NCI-H1105 treated with DMSO at 0.1 percent for 48 hours (cell line): ENCODE measurements at places on chromosomes 1 and 21.
A peak's percentile ranks its signal among the peaks of the same experiment; 100 is the strongest.

DNA sequence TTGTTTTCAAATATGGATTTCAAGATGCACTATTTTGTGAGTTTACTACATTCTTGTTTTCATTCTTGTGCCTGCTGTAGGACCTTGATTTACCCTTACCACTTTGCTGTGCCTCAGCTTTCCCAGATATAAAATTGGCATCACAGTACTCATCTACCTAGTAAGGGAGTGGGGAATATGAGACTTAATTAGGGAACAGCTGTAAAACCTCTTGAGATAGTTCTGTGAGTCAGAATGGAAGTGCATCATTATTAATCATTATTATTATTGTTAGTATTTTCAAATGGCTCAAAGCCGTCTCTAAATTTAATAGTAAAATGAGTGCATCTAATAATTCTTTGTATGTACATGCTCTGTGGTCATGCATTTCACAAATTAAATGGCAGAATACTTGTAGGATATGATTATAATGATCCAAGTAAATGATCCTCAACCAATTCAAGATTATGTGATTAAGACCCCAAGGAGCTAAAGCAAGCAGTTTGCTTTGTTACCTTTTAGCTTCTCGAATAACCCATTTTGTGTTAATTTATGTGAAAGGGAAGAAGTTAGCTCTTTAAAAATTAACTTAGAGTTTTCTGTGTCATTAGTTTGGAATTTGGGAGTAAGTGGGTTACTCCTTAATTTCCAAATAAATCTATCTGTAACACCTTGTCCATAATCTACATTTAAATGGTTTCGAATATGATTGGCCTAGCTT is 155.4 kb downstream of the NFIA start:
- DNase-seq: peak; percentile 63

DNA sequence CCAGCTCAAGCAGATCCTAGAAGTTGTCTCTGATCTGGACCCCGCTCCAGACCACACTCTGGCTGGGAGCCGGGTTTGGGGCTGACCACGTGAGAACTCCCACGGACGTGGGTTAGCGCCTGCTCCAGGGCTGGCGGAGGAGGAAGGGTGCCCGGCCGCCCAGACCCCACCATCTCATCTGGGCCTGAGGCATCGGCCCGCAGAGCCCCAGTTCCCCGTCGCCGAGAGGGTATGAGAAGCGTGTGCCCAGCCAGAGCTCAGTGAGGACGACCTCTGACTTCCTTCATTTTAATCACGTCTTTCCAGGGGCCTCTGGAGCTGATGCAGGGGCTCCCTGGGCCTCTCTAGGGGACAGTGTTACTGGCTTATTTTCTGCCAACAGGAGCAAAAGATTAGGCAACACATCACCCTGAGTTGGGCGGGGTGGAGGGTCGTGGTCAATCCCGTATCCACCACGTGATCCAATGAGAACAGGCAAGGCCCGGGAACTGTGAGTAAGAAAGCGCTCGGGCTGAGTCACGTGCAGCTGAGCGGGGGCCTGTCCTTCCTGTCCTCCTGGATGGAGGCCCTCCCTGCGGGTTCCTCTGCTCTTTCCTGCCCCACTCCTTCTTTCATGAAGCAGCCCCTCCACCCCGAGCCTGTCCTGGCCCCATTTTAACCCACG is 81.1 kb downstream of the SIK1 start:
- no peak for DNase-seq

- DNase-seq: no peak
Observed at GRCh38 chr1:214143006-214143992, 137.7 kb upstream of the SMYD2 start.

DNA sequence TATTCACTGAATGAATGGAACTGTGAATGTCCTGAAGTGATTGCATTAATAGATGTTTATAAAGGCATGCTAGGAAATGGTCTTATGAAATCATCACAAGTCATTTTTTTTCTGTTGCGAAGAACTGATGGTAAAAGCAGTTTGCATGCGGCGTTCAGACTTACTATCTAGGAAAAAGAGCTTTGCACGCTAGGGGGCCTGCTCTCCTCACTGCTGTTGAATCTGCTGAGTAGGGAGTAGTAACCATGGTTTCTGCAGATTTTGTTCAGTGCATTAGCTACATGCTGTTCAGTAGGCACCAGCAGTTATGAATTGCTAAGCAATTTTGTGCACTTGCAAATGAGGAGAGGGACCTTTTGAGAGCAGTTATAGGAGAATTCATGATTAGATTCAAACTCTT is 57.9 kb downstream of the CENPF start:
- DNase-seq: peak; percentile 17

GRCh38 chr1:218426343-218426657 is 81.2 kb downstream of the TGFB2 start:
- DNase-seq: peak; percentile 25

DNA sequence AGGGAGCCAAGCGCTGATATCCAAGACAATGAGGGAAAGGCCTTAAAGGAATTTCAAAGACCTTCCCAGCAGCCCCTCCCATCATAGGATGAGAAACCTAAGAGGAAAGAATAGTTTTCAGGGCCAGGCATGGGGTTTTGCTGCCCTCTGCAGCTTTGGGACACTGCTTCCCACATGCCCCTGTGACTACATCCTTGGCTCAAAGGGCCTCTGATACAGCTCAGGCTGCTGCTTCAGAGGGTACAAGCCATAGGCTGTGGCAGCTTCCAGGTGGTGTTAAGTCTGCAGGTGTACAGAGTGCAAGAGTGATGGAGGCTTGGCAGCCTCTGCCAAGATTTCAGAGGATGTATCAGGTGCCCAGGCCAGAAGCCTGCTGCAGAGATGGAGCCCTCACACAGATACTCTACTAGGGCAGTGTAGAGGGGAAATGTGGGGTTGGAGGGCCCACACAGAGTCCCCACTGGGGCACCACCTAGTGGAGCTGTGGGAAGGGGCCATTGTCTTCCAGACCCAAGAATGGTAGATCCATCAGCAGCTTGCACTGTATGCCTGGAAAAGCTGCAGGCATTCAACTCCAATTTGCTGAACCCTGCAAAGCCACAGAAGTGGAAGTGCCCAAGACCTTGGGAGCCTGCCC is 125.8 kb downstream of the SLC45A1 start:
- no peak for DNase-seq

DNA sequence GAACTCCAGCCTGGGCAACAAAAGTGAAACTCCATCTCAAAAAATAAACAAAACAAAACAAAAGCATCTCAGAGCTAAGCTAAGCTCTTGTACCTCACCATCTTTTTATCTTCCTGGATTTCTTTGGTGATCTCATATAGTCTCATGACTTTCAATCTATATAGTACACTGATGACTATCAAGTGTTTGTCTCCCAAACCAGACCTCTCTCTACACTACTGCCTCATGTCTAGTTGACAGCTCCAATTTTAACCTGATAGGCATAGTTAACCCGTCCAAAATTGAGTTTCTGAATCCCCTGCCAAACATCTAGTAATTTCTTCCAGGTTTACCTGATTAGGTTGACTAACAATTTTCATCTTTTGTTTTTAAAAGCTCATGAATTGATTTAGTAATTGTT is 151.7 kb downstream of the COP1 start:
- no peak for DNase-seq

DNA sequence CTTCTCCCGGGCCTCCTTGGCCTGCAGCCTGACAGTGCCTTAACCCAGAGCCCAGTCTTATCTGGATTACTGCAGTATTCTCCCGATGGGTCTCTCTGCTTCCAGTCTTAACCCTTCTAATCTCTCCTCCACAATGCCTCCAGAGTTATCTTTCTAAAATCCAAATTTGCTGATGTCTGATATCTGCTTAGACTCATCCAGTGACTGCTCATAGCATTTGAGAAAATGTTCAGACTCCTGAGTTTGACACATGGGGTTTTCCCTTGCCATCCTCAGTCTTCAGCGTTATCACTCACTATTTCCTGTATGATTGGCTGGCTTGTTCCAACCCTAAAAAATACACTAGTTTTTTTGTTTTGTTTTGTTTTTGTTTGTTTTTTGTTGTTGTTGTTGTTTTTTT is 102.0 kb downstream of the FMN2 start:
- DNase-seq: no peak

DNA sequence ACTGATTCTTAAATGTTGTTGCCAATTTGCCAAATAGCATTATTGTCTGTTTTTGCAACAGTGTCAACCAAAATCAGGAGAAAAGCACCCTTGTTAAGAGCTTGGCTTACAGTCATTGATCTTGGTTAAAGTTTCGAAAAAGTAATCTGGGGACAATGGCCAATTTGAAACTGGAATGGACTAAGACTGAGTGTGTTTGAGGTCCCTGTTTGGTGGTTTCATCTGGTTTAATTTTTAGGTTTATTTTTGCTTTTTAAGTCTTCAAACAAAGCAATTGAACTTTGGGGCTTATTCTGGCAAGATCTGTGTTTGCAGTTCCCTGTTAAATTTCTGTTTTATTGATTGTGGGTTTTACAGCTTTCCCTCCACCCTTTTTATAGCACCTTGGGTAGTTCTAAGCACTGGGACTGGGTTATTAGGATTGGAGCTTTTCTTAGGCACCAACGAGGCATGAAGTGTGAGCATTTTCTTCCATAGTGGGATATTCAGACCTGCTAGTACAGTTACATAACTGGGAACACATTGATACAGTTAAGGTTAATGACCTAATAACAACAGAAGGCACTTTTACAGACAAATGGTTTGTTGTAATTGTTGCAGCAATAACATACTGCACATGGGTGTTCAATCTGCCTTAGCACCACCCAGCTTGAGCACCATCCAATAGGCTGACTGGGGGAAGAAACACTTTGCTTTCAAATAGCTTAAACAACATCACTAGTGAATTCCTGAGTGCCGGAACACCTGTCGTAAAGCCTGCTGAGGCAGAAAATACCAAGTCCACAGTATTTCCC is 40.6 kb upstream of the MAP10 start:
- DNase-seq: no peak

DNA sequence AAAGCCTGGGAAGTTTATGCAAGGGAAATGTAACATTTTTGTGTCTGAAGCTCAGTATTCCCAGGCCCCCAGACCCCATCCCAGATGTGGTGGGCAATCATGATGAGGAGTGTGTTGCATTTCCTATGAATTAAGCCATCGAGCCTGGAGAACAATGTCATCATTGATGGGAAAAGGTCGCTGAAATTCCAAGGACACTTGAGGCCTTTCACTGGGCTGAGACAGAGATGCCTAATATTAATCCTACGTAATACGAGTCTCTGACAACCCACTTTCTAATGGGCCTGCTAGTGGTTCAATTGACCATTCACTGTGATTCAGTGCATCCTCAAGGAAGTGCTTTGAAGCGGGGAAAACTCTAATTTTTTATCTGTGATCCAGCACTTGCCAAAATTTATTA is 291.6 kb downstream of the PLPP3 start:
- DNase-seq: no peak

DNA sequence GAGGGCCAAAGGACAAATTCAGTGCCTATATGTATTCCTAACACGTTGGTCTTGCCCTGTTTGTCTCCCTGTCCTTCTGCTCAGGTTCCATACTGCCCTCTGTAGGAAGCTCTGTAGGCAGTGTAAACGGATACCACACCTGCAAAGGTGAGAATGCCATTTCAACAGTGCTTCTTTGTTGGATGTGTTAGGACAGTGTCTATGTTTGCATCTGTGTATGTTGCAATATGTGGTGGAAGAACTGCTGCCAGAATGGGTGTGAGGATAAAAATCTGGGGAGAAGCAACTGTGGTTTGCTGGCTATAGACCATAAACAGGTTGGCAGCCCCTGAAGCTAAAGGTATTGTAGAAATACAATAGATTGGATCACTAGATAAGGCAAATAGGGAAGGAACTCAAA is 113.1 kb upstream of the BMP8A start:
- DNase-seq: peak; percentile 58
